ENCODE measurements at places on chromosomes 5 and 9.

DNA sequence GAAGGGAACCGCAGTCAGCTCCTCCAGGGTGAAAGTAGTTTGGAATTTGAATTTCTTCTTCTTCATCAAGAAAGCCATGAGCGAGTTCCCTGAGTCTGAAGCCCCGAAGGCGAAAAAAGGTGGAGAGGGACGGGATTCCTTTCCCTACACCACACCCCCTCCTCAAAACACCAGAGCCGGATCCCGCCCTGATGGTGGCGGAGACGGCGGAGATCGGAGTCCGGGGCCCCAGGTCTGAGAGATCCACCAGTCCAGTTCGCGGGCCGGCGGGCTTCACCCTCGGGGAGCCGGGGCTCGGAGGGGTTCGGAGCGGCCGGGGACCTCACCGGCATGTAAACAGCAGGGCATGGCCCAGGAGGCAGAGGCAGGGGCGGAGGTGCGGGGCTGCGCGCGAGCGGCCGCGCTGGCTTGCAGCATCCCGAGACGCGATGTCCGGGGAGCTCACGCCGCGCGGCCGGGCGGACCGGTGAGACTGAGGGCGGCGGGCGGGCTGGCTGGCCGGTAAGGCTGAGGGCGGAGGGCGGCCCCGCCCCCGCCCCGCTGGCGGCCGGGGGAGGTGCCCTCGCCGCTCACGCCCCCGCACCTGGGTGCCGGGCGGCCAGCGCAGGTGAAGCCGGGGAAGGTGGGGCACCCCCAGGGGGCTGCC, 606 bp downstream of the EEIG1 start:
- no peak for DNase-seq

GRCh38 chr5:171596391-171596878, 177.0 kb downstream of the FGF18 start:
- no peak for DNase-seq

DNA sequence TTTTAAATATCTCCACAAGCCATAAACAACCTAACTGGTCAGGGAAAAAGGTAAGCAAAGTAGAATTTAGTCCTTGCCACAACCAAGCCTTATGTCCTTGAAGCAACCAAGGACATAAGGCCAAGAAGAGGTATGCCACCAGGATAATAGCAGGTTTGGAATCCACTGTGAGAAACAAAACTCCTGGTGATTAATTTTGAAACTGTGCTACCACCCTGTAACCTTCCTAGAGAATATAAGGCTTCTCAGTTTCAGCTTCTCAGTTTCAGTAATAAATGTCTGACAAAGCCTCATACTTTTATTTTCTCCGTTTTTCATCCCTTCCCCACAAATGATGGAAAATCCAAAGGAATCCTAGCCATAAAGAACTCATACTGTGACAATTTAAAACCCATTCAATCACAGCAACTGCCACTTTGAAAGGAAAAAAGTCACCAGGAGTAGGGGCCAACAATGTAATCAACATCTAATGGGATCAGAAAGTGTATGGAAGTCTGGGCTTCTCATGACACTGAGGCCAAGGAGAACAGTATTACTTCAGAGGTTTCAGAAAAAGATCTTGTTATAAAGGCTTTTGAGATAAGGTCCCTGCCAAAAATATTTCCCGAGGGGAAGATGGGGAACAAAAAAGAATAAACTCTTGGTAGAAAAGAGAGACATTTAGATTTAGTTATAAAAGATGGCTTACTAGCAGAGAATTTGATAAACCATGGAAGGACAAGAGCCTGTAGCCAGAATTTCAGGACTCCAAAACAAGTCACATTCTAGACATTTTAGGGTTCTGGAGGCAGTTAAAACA, 189.2 kb downstream of the TSSK1B start:
- DNase-seq = no peak

- DNase-seq = no peak
Measured at GRCh38 chr5:57700484-57700883, 217.9 kb upstream of the ACTBL2 start.

DNA sequence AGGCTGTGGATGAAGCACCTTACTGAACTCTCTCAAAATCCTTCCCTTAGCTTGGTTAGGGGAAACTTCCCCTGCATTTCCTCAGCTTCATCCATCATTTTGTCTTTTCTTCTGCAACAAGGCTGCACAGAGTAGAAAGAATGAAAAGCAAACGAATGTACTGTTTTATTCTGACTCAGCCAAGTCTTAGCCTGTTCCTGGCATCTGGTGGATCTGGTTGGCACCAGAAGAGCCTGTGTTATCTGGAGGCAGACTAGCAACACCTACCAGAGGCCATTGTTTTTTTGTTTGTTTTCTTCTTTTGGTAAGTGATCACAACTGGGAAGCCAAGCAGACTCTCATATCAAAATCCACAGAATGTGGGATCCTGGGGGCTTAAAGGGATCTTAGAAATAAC, 200.7 kb downstream of the FANCC start:
- DNase-seq = no peak

- no peak for DNase-seq
Measured at GRCh38 chr9:82281066-82281465, 292.5 kb downstream of the SPATA31D1 start.

- no peak for DNase-seq
Measured at GRCh38 chr9:101022704-101023103, 5.8 kb upstream of the PLPPR1 start.

- no peak for DNase-seq
Measured at GRCh38 chr9:715300-715699, 126.2 kb upstream of the DMRT1 start.
